NCI-H146 (cell line): ENCODE measurements at places on chromosomes 4 and X.

- DNase-seq, result no peak
Measured at GRCh38 chr4:31702326-31702725, 982.2 kb downstream of the PCDH7 start.

- no peak for DNase-seq
Measured at GRCh38 chrX:134712272-134712671, 54.0 kb upstream of the PLAC1 start.

GRCh38 chrX:12987900-12988594, 13.1 kb downstream of the TMSB4X start:
- DNase-seq, result peak; percentile 56

DNA sequence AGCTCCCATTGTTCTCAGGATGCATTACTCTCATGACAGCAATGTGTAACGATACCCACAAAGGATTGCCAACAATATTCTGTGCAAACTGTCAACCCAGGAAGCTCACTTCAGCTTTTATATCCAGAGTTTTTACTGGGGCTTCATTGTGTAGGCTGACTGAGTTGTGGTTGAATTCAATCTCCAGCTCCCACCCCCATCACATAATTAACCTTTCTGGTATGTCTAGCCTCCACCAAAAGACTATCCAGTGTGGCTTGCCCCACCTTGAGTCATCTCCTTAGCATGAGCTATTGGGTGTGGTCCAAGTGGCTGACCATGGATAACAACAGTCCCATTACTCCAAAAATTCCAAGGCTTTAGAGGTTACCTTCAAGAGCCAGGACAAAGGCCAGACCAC, 17.7 kb upstream of the TAB3 start:
- no peak for DNase-seq

DNA sequence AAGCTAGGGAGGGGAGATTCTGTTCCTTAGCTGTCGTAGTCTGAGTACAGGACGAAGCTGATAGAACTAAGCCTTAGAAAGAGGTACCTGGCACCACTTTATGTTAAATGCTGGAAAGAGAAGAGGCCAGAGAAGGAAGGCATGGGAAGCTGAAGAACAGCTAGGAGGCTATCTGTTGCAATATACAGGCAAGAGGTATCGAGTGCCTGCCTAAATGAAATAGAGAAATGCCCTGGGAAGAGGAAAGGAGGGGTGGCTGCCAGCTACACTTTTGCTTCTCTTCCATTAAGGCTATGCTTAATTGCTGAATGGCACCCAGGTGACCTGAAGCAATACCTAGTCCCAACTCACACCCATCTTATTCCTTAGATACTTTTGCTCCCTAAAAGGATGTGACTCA, 380.4 kb upstream of the FGF13 start:
- no peak for DNase-seq

DNA sequence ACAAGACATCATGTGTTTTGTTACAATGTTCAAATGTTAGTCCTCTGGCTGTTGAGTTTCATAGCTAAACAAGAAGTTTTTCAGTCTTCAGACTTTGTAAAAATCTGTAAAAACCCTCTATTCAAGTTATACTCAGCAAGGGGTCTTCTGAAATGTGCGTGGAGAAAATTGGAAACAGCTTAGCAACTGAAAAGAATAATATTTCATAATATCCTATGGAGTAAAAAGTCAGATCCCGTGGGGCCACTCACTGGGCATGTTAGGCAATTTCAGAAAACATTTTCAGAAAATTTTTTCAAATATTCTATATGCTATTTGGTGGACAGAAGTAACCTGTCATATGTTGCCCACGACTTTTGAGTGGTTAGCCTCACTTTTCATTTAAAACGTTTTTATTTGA, 118.3 kb downstream of the CORIN start:
- no peak for DNase-seq

- peak; percentile 46 for DNase-seq
Measured at GRCh38 chr4:80322716-80323115, 12.8 kb upstream of the CFAP299 start.

- no peak for DNase-seq
Measured at GRCh38 chr4:54446581-54446980, 211.2 kb upstream of the KIT start.

- no peak for DNase-seq
Measured at GRCh38 chr4:7759635-7760034, 180.0 kb downstream of the AFAP1 start.

DNA sequence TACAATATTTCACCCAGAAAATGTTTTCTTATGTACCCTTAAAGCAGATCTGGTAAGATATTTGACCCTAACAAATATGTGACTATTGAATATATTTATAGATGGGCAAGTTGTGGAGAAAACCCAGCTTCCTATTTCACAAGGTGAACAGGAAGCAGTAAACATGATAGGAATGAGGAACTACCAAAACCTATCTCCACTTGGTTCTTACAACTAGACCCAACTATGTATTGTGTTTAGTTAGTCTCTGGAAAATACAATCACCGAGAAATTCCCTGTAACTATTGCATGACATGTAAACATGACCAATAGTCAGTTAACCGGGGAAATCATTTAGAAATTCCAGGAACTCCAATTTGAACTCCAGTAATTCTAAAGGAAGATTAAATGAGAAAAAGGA, 8.4 kb upstream of the RXFP1 start:
- DNase-seq, result no peak

- no peak for DNase-seq
Measured at GRCh38 chrX:15619053-15619755, 18.4 kb upstream of the ACE2 start.

DNA sequence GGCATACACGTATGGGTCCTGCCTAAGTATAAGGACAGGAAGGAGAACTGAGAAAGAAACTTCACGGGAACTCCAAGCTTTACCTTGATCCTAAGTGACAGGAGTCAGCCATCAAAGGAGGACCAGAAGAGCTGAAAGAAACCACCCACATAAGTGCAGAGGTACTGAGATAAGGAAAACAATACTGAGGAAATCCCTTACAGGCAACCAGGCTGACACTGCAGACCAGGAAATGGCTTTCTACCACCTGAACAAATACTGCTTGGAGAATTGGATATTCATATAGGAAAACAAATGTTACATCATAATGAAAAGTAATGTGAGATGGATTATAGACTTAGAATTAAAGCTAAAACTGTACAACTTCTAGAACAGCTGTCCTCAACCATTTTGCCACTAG, 127.0 kb downstream of the IL15 start:
- no peak for DNase-seq

DNA sequence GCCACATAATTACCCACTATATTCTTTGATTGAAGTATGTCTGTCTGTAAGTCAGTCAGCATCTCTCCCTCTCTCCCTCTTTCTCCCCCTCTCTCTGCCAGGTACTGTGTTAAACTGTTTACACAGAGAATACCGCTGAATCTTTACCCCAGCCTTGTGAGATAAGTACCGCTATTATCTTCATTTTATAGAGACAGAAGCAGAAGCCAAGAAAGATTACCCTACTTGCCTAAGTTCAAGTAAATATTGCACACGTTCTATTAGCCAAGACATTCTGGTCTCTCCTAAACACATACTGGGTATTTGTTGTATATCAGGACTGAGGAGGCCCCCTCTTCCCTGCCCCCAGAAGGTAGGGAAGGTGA, 695 bp upstream of the GPR101 start:
- no peak for DNase-seq

GRCh38 chrX:46649421-46650260, 76.1 kb downstream of the CHST7 start:
- peak; percentile 49 for DNase-seq

GRCh38 chr4:76078033-76078613, 3.6 kb downstream of the ART3 start:
- no peak for DNase-seq

GRCh38 chr4:187436251-187436650, 559.3 kb upstream of the ZFP42 start:
- DNase-seq, result no peak

GRCh38 chr4:79425586-79425985, 17.6 kb upstream of the GK2 start:
- DNase-seq, result no peak

DNA sequence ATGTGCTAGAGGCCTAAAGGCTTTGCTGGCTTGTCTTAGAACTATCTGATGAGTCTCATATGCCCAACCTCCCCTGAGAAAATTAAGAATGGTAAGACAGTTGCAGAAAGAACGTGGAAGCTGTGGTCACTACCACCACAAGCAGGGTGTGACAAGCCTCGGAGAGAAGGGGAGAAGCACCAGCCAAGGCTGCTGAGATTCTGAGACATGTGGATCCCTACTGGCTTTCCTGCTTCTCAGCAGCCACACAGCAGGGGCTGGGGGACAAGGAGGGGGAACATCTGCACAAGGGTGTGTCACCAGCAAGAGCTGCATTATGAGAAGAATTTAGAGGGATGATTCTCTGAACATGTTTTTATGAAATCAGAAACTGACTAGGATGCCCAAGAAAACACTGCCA, 19.4 kb downstream of the TAPT1 start:
- DNase-seq, result peak; percentile 6

- DNase-seq, result no peak
Measured at GRCh38 chrX:105063743-105064142, 156.8 kb downstream of the TEX13A start.

DNA sequence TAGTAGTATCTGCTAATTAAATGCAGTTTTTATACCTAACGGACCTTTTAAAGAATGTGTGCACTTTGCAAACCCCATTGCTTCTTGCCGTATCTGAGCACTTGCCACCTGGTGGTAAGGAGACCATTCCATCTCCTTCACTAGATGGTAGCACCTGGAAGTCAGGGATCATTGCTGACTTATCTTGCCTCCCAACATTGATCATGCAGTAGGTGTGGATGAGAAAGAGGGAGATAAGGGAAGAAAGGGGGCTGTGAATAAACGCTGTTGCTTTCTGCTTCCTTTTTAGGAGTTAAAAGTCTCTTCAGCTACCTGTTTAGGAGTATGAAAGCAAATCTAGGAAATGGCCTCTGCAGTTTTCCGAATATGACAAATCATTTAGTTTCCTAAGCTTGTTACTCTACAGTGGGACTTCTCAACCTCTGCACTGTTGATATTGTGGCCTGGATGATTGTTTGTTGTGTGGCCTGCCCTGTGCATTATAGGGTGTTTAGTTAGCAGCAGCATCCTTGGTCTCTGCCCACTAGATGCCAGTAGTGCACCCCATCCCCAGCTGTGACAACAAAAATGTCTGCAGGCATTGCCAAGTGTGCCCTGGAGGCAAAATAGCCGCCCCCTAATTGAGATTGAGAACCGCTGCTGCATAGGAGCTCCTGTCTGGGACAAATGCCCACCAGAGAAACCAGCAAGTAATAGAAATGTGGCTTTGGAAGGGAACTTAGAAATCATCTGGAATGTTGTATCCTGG, 38.8 kb downstream of the GAB1 start:
- peak; percentile 1 for DNase-seq

DNA sequence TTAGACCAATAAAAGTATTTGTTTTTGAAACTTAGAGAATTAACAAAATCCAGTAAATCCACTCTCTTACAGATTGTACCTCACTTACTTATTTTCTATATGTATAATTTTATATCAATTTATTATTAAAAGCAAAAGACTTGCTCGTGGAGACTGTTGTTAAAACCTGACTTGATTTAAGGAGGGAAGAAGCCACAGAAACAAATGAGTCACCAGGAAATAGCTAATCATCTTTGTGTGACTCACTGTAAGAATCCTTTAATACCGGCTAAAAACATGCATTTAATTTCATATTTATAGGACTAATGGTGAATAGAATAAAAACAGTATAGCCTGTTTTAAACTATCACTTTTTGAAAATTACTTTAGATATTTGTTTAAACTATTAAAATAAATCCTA, 29.9 kb upstream of the UBE2NL start:
- DNase-seq, result no peak

DNA sequence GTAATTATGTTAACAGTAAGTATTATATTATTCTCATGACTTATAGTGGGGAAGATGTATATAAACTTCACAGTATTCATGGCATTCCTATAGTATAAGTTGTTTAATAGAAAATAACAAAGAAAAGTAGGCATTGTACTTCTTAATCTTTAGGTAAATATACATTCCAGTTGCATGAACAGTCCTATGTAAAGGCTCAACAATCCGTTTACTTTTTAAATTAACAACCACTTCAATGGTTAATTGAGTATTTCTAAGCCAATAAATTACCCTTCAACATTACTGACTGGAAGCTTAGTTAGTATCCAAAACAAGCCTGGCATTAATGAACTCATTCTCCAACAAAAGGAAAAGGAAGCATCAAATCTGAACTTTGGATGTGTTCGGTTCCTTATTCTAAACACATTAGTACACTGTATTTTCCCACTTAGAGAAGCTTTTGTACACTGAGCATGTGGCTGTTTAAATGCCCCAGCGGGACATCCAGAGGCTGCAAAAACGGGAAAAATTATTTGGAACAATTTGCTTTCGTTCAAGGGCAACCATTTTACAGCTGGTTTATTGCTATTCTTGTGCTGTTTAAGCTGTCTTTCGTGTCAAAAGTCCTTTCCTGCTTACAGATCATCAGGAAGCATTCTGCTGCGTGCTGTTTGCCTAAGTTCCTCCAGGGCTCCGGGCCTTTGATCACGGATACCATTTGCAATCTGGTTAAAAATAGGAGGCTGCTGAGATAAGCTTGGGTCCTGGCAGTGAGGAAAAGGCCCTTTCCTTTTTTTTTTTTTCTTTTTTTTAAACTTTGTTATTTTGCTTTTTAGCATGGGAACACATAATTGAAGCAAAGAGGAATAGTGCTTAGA, 460.3 kb downstream of the SPRY1 start:
- peak; percentile 11 for DNase-seq

DNA sequence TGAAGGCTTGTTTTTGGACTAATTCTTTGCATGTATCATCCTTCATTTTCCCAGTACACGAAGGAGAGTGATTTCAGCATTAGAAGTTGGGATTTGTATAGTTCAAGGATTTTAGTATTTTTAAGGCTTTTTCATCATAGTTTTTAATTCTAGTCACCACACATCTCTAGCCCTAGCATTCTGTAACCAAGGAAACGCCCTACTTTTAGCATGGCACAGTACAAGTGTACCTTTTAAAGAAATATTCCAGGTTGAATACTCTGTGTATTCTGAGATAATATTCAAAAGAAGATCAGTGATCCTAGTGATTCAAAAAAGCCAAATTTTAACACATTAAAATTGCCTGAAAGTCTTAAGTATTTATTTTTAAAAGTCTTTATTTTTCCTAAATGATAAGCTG, 150.5 kb downstream of the RAP1GDS1 start:
- DNase-seq, result no peak

- DNase-seq, result no peak
Measured at GRCh38 chrX:46959985-46960700, 47.9 kb downstream of the JADE3 start.

- peak; percentile 56 for DNase-seq
Measured at GRCh38 chrX:47283015-47283771, 50.4 kb downstream of the USP11 start.

GRCh38 chrX:81900522-81900921, 698.6 kb downstream of the SH3BGRL start:
- DNase-seq, result no peak

GRCh38 chr4:165351359-165352130, 24.1 kb downstream of the MSMO1 start:
- no peak for DNase-seq

DNA sequence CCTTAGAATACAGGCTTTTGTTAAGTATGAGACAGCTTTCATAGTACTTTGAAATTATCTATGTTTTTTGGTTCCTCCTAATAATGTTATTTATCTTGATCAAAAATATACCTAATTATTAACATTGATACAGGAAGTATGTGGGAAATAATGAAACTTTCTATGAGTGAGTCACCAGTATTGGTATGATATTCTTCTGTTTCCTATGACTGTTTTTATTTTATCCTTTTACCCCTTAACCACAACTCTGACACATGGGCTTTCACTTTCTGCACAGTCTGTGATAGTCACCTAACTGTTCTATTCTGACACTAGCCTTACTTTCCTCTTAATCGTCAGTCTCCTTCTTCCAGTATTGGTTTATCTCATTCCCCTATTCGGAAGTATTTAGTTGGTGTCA, 4.7 kb downstream of the THAP9 start:
- no peak for DNase-seq

- DNase-seq, result no peak
Measured at GRCh38 chr4:188025476-188025875, 29.9 kb downstream of the ZFP42 start.
